HAP-1 (cell line): ENCODE measurements at places on chromosomes 6 and 20.

DNA sequence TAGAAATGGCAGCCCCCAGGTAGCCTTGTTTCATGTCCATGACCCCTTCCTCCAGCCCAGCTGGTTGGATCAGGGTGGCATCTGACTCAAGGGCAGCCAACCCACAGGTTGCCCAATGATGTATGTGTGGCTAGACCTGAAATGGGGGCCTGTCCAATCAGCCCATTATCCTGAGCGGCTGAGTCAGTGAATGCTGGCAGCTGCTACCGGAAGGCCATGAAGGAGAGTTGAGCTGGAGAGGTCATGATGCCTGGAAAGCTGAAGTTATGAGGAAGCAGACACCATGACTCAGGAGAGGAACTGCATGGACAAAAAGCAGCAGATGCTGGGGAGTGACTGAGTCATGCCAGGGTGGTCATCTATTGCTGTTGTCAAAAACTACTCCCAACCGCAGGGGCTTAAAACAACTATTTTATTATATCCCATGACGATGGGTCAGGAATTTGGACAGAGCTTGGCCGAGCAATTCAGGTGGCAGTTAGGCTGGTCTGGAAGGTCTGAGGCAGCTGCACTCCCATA lies 67.3 kb downstream of the MDGA1 start:
- DNase-seq = no peak

DNA sequence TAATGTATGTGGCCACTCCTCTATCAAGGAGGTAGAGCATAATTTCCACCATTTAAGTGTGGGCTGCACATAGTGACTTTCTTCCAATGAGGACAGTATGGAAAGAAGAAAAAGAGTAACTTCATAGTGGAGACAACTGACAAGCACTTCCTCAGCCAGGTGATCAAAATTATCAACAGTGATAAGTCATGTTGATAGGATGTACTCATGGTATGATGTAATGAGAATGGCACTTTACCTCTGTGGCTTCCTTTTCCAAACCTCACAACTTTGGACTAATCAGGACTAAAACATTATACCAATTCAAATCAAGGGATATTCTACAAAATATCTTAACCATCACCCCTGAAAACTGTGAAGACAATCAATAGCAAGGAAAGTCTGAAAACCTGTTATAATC lies 302.3 kb upstream of the CITED2 start:
- DNase-seq = no peak

DNA sequence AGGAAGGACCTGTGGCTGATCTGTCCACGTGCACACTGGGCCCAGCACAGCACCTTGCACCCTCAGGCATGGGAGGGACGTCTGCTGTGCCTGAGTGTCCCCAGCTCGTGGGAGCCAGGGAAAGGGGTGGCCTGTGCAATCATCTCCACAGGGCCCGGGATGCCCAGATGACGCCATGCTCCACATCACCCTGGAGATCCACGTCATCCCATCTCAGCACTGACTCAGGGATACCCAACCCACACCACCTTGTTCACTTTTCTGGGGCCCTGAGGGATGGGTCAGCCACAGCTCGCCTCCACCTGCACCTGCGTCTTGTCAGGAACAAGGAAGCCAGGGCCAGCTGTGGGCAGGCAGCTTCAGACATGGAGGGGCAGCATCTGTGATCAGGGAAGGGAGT lies 48.2 kb downstream of the RAB44 start:
- DNase-seq = no peak

DNA sequence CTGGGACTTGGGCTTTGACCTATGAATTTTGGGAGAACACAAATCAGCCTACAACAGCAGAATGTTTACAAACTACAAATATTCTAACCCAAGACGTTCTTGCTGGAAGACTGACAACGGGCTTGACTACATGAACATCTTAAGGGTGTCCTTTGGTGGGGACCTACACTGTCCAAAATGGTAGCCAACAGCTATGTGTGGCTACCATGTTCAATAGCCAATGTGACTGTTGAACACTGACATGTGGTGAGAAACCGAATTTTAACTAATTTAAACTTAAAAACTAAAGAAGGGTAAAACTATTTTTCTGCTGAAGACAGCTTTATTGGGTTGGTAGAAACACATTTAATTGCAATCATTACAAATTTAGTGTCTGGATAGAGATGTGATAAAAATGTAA lies 30.1 kb downstream of the LINC00237 start:
- no peak for DNase-seq

- DNase-seq = no peak
Observed at GRCh38 chr6:84409911-84410310, 182.5 kb upstream of the CEP162 start.

DNA sequence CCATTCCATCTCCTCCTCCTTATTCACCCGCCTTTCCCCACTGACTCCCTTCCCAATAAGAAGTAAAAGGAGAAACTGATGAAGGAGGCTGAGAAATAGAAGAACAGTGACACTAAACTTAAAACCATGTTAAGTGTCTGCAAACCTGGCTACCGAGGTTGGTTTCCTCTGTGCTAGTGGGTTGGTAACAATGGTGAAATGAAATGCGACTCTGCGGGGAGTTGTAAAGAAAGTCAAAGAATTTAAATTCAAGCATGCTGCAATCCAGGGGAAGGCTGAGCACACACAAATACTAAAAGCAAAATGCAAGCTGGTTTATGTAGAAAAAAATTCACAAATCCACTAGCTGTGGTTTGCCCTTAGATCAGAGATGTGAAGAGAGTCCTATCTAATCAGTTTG lies 155.2 kb upstream of the PDE10A start:
- DNase-seq = no peak
